ENCODE measurements at places on chromosomes 7 and 10.

DNA sequence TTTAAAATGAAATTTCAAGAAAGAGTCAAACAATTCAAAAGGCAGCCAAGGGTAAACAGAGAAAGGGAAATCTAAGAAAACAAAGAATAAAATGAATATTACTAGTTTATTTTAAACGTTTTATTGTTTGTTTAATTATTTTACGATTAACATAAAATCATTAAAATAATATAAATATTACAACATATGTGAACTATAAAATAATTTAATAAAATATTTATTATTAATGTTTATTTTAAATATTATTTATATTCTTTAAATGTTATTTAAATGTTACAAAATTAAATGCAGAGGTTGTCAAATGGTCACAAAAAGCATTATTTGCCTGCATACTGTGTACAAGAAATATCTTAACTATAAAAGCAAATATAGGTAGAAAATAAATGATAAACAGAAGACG, 786.7 kb upstream of the GHITM start:
- no peak for DNase-seq

DNA sequence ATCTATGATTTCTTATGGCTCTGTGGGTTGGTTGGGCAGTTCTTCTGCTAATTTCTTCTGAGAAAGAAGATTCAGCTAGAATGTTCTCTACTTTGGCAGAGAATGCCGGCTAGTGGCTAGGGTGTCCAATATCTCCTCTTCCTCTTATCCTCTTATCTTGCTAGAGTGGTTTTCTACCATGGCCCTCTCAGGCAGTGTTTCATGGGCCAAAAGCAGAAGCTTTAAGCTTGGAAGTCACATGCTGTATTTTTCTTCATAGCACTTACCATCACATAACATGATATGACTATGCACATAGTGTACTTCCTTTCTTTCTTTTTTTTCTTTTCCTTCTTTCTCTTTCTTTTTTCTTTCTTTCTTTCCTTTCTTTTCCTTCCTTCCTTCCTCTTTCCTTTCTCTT, 140.0 kb downstream of the ITGB8 start:
- DNase-seq = no peak

- DNase-seq = no peak
These were observed 207.1 kb upstream of the ETV1 start for GRCh38 chr7:14196555-14196954.

DNA sequence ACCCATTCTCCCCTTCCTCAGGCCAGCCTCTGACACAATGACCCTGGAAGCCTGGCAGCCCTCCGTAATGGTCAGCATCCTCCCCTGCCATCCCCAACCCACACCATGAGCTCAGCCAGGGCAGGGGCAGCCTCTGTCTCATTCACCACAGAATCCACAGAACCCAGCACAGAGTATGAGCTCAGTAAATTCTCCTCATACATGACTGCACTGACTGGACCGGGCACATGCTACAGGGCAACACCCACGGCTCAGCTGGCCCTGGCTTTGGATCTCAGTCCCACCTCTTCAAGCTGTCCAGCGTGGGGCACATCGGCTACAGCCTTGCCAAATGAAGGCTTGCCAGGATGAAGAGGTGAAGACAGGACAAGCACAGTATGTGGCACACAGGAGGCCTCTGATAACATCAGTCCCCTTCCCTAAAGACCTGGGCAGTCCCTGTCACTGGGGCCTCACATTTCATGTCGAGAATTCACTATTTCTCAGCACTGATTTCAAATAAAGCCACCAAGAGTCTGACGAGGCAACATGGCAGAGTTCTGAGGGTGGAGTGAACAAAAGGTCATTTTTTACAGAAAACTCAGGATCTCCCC, 7.9 kb downstream of the GPRIN2 start:
- no peak for DNase-seq

GRCh38 chr10:56632537-56632936, 271.5 kb upstream of the ZWINT start:
- no peak for DNase-seq

- no peak for DNase-seq
These were observed 505.6 kb downstream of the GALNT17 start for GRCh38 chr7:71637578-71637977.

DNA sequence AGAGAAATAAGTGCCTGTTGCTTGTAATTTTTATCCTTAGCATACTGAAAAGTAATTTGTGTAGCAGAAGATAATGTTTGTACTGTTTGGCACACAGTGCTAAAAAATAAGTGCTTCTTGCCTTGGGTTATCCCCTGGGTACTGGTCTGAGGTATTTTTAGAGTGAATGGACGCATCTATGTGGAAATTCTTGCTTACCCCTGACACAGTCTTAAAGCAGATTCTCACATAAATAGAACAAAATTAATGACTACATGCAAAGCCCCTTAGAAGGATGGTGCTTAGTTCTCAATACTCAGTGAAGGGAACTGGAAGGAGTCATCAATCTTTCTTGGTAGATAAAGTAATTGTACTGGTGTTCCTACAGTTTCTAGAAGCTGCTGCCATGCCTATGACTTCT, 548.6 kb downstream of the ARL4A start:
- DNase-seq = no peak

Data from stimulated activated CD8-positive, alpha-beta memory T cell treated with anti-CD3 and anti-CD28 coated beads, Interleukin-4, amount 100 ng/mL, for 4 hours (primary cell).